ENCODE measurements at places on chromosomes 1 and 21. TPM values are rescaled to one million over a fixed set of nuclear protein-coding genes. Genes with fewer than 3 reads are reported as not detected.

GRCh38 chr1:63523738-63524137, 413 bp downstream of the EFCAB7 start:
- H3K4me3 ChIP-seq = peak overlapping the region; percentile 98
- H3K27me3 ChIP-seq = no peaks in the 10 kb centered on the region
- H3K4me1 ChIP-seq = no peaks in the 10 kb centered on the region
- H3K36me3 ChIP-seq = no peaks in the 10 kb centered on the region
- H3K27ac ChIP-seq = peak overlapping the region; percentile 99
- no peak for DNase-seq

- no peak overlapping the region for H3K27ac ChIP-seq
- no peak for DNase-seq
- no peaks in the 10 kb centered on the region for H3K4me1 ChIP-seq
- H3K27me3 ChIP-seq = no peaks in the 10 kb centered on the region
- H3K36me3 ChIP-seq = no peaks in the 10 kb centered on the region
These were observed 1.8 kb downstream of the RD3 start for GRCh38 chr1:211490038-211490678.

DNA sequence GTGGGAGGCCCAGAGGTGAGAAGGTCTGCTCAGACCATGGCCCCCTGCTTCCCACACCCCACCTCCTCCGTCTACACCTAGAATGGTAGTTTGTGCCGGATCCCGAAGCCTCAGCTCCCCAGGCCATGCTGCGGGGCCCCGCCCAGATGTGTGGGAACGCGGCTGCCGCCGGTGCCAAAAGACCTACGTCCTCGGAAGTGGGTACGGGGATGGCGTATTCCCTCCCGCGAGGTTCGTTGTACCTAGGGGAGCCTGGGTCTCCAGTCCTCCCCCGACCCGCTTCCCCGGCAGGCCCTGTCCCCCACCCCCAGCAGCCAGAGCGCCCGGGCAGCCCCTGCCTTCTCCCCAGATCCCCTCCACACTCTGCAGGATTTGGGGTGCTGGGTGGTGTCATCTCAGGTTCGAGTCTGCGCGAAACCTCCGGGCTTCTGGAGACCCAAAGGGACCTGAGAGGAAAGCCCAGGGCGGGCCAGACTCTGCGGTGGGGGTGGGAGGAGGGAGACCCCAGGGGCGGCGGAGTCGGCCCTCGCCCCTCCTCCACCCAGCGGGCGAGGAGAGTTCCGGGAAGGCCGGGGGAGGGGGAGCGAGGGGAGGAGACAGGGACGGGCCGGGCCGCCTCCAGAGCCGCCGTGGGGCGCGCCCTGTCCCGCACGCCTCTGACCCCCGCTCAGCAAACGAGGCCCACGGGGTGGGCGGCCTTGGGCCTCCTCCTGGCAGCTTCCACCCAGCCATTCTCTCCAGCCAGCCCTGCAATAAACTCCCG, 6.2 kb upstream of the PRDM16 start:
- no peaks in the 10 kb centered on the region for H3K36me3 ChIP-seq
- H3K27me3 ChIP-seq = no peaks in the 10 kb centered on the region
- no peak overlapping the region for H3K4me3 ChIP-seq
- H3K27ac ChIP-seq = no peak overlapping the region

GRCh38 chr21:36047139-36047538, 13.2 kb downstream of the SETD4 start:
- H3K4me1 ChIP-seq = no peaks in the 10 kb centered on the region
- H3K36me3 ChIP-seq = peaks cover 6% of the 10 kb centered on the region
- no peaks in the 10 kb centered on the region for H3K27me3 ChIP-seq
- H3K27ac ChIP-seq = no peak overlapping the region

- no peak overlapping the region for H3K4me3 ChIP-seq
- H3K4me1 ChIP-seq = no peaks in the 10 kb centered on the region
- DNase-seq = no peak
- H3K36me3 ChIP-seq = peaks cover 2% of the 10 kb centered on the region
- no peak overlapping the region for H3K27ac ChIP-seq
- H3K27me3 ChIP-seq = no peaks in the 10 kb centered on the region
These were observed 30.5 kb downstream of the ZBTB8OS start for GRCh38 chr1:32619701-32620485.

DNA sequence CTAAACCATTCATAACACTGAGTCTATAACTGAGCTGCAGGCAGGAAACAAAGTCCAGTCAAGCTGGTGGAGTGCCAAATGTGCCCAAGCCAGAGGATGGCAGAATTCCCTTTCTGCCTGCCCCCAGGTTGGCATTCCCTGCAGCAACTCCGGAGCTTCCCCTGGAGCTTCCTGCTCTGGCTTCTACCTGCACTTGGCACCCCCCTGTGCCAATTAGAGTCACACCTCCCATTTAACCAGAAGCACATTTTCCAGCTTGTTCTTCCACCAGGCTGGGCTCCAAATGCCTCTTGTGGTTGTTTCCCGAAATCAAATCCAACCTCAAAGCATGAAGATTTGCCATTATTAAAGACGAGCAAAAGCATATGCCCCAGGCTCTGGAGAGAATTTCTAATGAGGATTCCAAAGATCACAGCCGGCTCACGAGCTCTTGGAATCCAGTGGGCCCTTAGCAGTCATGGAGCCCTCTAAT, 294.5 kb downstream of the RRAGC start:
- H3K27me3 ChIP-seq = no peaks in the 10 kb centered on the region
- DNase-seq = no peak
- no peaks in the 10 kb centered on the region for H3K4me1 ChIP-seq

- H3K4me3 ChIP-seq = no peak overlapping the region
- no peaks in the 10 kb centered on the region for H3K27me3 ChIP-seq
- H3K36me3 ChIP-seq = no peaks in the 10 kb centered on the region
- H3K4me1 ChIP-seq = peaks cover 3% of the 10 kb centered on the region
- DNase-seq = no peak
- H3K27ac ChIP-seq = no peak overlapping the region
These were observed 29.3 kb downstream of the IER5 start for GRCh38 chr1:181117648-181118449.

INKA2 gene
- 14.8 TPM for total RNA-seq

OPTC gene
- total RNA-seq = not detected

CCDC27 gene
- total RNA-seq = not detected
